ENCODE measurements at places on chromosomes 5 and 9.

DNA sequence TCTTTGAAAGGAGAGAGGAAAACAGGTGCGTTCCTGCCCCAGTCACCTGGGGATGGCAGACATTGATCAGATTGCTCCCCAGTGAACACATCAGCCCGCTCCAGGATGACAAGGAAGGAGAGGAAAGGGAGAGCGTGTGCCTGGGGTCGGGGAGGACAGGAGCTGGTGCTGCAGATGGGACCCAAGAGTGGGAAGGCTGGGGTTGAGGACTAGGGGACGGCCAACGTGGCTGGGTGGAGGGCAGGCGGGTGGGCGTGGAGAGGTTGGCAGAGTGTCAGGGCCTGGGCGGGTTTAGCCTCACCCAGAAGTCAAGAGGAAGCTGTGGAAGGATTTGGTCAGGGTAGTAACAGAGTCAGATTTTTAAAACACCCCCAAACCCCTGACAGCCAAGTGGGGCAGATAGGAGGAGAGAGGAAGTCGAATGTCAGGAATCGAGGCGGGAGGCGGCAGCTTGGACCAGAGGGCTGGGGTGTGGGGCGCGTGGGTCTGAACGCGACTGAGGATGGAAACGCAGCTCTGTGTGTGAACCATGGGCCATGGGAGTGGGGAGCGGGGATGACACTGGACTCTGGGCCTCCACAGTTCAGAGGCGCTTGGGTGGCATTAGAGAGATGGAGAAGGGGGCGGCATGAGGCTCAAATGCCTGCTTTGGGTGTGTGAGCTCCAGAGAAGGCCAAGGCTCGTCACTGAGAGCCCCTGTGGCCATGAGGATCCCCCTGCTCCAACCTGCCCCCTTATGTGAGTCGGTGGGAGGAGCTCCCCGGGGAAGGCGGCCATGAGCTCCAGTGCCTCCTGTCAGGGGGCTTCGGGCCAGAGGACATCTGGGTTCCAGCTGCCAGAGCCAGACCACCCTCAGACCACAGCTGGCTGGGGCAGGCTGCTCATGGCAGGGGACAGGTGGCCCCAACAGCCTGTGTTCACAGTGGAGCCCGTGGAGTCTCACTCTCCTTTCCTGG is 24.6 kb downstream of the LAMC3 start:
- DNase-seq, result no peak

DNA sequence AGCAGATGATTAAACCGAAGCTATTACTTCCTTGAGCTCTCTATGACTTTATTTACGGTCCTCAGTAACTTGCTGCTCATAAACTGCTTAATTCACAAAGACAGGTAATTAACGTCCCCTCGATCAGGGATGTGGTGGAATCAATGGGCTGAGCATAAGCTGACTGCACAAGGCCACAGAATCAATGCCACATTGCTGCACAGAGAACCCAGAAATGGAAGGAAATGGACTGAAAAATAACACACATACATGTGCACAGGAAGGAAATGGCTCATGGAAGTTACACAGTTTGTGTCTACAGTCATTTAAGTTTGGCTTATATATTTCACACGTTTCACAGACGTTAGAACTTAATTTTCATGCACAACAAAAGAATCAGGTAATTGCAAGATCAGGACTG is 118.3 kb upstream of the KLF9 start:
- DNase-seq, result no peak

- DNase-seq, result no peak
Measured at GRCh38 chr9:116267021-116267420, 113.4 kb downstream of the PAPPA start.

- no peak for DNase-seq
Measured at GRCh38 chr9:115063058-115063845, 54.7 kb downstream of the TNC start.

- DNase-seq, result no peak
Measured at GRCh38 chr5:137641148-137641547, 94.7 kb downstream of the KLHL3 start.

GRCh38 chr5:84014966-84015365 is 294.3 kb upstream of the HAPLN1 start:
- DNase-seq, result no peak

DNA sequence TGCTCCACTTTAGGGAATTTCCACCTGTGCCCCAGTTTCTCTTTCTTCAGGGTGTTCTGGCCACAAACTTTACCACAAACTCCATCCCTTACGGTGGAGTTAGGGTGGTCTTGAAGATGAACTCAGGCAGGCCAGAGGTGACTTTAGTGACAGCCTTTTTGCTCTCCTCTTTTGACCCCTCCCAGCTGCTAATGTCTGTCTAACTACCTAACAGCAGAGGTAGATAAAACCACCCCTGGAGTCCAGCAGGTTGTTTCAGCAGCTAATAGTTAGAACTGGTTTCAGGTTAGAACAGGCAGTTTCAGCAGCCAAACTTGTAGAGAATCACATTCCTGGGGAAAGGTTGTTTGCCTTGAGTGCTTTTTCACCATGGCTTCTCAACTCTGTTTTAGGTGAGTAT is 971.3 kb upstream of the CDH18 start:
- no peak for DNase-seq

DNA sequence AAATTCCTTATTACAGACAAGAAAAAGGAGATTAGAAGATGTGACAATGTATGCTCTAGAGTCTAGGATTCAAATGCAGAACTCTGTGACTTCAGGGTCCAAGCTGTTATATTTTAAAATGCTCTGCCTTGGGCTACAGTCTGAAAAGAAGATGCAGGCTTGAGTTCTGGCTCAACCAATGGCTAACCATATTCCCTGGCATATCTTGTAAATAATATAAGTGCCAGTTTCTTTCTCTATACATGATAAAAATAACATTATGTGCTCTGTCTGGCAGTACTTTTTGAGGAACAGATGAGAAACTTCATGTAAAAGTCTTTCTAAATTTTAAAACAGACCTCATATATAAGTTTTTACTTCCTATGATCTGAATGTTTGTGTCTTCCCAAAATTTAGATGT is 926.5 kb upstream of the CDH6 start:
- DNase-seq, result no peak

- no peak for DNase-seq
Measured at GRCh38 chr5:90117005-90117404, 292.6 kb downstream of the CETN3 start.

DNA sequence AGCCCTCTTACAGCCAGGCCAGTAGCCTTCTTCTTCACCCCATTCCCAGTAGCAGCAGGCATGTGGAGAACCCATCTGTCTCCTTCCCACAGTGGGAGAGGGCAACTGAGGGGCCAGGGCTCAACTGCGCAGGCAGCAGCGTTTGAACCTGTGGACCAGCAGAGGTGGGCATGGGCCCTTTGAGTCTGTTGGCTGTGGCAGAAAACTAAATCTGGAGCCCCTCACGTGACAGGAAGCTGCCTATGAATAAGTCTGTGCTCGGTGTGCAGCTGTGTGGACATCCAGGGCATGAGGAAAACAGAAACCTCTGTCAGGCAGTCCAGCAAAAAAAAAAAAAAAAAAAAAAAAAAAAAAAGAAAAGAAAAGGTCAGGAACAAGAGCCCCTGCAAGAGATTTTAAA is 189.2 kb upstream of the NR3C1 start:
- DNase-seq, result peak; percentile 2

DNA sequence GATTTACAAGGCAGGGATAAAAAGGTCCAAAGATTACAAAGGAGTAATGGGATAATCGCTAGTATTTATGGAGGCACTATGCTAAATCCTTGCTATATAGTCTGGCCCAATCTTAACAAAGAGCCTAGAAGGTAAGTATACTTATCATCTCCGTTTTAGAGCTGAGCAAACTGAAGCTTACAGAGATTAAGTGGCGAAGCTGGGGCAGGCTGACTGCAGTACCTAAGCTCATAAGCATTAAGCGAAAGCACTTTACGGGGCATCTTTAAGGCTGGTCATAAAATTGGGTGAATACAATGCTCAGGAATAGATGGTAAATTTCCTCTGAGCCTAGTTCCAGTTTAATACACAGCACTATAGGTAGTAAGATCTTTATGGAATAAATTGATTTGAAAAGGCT is 30.0 kb upstream of the ZNF366 start:
- DNase-seq, result no peak

DNA sequence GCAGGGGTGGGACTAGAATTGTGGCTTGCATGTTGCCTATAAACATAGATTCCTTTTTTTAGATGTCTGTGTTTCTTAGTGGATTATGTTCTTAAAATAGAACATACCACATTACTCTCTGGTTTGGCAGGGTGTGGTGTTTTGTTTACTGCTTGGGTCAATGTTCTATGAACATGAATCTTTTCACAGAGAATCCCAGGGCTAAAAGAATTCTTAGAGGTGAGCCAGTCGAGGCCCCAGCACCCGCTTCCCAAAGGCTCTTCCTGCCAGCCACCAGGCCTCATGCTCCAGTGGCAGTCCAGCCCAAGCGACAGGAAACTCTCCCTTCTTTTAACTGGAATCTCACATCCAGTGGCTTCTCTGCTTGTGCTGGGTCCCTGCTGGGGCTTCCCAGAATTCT is 126.6 kb downstream of the C9orf152 start:
- no peak for DNase-seq

GRCh38 chr5:2519153-2519552 is 232.3 kb downstream of the IRX2 start:
- DNase-seq, result no peak

- DNase-seq, result no peak
Measured at GRCh38 chr5:131974016-131974415, 28.6 kb upstream of the MEIKIN start.

DNA sequence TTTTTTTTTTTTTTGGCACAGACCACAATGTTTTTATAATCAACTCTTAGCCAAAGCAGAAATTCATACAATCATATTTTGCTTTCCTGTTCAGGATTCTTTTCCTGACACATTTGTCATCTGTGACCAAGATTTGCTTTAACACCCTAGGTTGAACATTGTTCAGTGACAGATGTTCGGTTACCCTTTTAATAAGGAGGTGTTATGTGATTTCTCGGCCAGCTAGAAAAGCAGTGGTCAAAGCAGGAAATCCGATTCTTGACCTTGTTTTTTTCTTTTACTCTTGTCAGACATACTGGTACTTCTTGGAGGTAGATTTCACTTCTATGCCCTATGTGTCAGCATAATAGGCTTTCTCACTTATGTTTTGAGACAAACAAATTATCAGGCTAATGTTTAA is 335.3 kb upstream of the ACTBL2 start:
- no peak for DNase-seq

DNA sequence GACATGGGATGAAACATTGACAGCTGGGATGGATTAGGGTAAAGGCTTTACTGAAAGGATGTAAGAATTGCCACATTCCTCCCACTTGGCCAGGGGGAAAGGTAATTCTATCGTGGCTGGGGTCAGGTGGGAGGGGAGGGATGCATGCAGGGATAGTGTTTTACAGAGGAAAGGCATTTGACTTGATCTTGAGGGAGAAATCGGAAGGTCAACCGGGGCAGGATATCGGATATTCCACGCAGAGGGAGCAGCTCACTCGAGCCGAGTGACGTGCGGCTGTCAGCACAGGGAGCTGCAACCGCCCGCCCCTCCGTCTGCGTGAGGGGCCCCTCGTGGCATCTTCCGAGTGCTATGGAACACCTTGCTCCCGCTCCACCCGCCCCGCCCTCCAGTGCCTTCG is 63.4 kb upstream of the ADAMTS2 start:
- DNase-seq, result no peak

DNA sequence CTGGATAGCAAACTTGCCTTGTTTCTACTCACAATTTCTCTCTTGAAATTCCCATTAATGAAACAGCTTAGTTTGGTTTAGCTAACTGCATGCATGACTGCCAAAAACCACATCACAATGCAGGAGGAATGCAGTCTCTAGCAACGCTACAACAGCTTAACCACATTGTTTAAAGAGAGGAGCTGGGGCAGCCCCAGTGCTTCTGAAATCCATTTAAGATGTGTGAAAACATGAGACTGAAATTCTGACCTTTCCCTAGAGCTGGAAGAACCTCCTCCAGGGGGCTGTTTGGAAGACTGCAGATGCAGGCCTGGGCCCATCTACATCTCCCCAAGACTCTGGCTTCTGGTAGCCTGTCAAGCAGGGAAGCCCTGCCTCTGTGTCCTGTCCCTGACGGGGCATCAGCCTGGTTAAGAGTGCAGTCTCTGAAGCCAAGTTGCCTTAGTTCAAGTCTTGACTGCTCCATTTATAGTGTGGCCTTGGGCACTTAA is 157.1 kb downstream of the ZNF462 start:
- DNase-seq, result no peak

DNA sequence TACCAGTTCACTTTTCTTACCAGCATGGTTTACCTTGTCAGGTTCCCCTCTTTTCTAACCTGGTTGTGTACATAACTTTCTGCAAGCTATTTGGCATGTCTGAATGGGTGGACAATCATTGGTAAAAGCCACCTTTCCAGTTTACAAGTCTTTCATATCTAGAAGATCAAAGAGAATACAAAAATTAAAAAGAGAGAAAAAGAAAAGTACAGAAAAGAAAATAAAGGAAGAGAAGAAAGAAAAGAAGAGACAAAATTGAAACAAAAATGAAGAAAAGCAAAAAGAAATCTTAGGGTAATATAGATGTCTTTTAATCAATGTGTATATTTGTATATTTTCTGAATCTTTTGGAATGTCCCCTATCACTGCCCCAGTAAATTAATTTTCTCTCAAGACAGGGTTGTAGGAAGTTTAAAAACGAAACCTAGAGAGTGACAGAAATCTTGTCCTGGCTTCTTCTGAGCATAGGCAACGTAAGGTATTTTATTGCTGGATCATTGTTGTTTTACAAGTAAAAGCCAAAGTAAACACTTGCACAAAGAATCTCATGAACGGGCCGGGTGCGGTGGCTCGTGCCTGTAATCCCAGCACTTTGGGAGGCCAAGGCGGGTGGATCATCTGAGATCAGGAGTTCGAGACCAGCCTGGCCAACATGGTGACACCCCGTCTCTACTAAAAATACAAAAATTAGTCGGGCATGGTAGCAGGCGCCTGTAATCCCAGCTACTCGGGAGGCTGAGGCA is 98.7 kb upstream of the IFNE start:
- no peak for DNase-seq

DNA sequence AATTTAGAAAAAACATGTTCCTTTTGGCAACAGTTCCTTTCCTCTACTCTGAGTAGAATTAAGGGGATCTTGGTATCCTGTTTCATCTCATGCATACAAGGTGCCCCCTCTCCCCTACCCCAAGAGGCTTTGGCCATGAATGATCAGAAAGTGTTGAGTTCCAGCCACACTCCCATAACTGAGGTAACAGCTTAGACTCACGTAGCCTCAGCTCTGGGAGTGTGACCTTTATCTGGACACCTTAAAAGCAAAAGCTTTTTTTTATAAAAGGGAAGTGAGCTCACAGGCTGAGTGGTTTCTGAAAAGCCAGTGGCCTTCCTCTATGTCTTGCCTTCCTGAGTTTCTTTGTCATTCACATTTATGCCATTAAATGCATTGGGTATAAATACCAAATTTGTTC is 900 bp upstream of the HAVCR2 start:
- no peak for DNase-seq

- DNase-seq, result no peak
Measured at GRCh38 chr9:108345826-108346225, 510.0 kb downstream of the ACTL7B start.

All from neural crest cell (in vitro differentiated cells).